GM18507 (cell line): ENCODE measurements at places on chromosomes 3 and 15.

DNA sequence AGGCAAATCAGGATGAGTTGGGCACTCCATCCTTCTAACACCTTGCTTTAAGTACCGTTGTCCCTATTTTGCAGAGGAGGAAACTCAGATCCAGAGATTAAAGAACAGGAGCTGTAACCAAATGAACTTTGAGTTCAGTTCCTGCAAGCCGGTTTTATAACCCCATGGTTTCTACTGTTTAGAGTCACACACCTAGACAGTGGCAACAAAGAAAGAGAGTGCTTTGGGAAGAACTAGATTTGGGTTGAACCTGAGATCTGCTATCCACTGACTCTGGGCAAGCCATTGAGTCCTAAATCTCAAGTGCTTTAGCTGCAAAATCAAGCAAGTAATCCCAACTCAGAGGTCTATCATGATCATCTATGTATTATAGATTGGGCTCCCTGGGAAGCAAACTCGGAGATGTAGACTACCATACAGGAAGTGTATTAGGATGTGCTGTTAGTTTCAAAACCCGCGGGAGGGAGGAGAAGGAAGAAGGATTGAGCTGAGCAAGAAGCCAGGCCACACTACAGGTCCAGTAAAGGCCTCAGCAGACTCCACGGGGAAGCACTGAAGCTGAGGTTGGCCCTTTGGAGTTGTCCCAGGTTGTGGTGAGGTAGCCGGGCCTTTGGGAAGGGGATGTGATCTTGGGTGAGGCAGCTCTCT lies 42.2 kb downstream of the SRGAP3 start:
- DNase-seq, result no peak

- no peak for DNase-seq
Observed at GRCh38 chr3:55426486-55426885, 60.6 kb downstream of the WNT5A start.

DNA sequence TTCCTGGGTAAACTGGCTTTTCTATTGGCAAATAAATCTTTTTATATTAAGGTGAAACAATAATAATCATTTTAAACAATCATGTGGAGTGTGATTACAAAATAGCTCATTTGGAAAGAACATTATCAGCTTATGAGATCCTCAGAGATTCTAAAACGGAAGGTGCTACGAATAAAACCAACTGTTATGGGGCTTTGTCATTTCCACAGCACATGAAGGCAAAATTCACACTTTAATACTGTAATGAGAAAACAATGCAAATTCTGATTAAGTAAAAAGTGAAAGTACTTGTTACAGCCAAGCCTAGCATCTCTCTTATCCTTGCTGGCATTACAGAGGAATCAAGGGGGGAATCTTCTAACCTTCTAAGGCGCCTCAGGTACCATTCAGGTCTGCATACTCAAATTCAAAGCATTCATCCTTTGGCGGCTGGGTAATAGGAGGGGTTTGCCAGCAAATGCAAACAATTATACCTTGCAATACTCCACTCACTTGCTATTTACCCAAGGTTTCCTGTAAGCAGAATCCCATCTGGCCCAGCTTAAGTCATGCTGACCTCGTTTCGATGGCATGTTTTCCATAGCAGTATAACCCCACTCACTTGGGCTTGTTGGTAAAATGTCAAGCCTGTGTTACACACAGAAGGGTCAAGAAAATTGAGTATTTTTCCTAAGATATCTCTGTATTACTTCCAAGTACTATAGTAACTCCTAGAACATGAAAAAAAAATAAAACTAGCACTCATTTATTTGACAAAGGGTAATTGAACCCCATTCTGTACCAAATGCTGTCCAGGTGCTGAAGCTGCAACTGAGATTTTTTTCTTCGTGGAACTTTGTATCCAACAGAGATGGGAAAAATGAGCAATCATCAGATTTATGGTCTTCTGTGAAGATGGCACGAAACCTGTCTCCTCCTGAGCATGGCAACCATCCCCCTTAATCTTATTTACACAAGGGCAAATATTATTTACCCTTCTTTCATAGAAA lies 183.7 kb upstream of the LMCD1 start:
- no peak for DNase-seq

- DNase-seq, result no peak
Observed at GRCh38 chr3:114866430-114866829, 280.7 kb downstream of the ZBTB20 start.

DNA sequence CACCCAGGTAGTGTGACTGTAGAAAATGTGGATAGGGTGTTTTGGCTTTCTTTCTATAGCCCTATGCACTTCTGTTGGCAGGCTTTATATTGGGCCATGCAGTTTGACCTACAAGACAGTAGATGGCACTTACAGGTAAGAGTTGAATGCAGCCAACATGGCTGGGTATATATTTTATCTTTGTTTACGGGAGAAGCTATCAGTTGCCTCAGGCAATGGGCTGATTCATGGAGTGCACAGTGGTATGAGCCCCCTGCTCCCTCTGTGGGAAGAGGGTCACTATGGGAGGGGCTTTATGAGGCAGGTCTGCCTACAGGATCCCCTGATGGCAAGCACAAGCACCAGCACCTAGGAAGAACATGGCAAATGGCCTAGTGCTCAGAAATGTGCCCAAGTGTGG lies 301.2 kb upstream of the CDIN1 start:
- no peak for DNase-seq

GRCh38 chr3:44289882-44290462 lies 48.3 kb downstream of the TOPAZ1 start:
- DNase-seq, result no peak

DNA sequence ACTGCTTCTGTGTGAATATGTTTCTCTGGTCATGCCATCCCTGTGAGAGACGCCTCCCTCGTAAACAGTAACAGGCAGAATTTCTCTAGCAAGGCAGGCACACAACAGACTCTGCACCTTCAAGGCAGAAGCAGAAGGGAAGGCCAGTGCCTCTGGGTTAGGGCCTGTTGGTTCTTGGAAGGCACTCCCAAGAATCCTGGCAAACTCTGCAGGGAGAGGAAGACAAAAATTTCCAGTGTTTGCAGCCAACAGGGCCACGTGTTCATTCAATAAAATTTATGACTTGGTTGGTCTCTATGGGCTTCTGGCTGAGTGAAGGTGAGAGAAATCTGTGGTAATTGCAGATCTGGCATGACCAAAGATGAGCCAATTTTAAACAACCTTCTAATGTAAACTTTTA lies 39.3 kb downstream of the NFKBIZ start:
- DNase-seq, result no peak

DNA sequence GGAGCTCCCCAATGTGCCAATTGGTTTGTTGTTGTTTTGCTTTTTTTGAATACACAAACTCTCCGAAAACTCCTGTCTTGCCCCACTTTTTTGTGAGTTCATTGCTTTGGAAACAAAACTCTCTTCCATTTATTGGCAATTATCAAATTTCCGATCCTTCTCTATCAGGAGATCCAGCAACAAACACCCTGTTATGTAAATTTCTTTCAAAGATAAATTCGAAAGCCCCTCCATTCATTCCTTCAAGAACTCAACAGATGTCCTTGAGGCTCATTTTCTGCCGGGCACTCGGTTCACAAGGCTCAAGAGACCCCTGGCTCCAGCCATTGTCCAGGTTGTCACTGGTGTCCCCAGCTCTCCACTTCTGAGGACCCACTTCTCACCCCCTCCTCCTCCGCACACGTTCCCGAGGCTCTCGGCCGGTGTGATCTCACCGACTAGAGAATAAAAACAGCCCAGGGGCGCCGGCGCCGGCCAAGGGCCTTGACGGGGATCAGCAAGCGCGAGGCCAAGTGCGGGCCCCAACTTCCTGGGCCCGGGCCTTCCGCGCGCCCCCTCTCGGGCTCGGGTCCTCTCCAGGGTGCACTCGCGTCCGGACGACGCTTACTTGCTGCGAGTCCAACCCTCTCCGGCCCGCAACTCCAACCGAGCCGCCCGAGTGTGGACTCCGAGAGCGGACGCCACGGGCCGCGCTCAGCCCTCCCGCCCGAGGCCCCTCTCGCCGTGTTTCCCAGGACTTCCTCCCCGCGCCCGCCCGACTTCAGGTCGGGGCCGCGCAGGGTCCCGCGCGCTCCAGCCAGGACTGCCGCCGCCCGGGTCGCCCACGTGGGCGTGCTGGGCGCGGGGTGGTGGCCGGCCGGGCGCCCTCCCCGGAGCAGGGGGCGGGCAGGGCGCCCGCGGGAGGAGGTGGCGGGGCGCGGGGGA lies 533 bp upstream of the SMAD3 start:
- no peak for DNase-seq

GRCh38 chr15:66803182-66803729 lies 101.2 kb downstream of the SMAD6 start:
- DNase-seq, result no peak

DNA sequence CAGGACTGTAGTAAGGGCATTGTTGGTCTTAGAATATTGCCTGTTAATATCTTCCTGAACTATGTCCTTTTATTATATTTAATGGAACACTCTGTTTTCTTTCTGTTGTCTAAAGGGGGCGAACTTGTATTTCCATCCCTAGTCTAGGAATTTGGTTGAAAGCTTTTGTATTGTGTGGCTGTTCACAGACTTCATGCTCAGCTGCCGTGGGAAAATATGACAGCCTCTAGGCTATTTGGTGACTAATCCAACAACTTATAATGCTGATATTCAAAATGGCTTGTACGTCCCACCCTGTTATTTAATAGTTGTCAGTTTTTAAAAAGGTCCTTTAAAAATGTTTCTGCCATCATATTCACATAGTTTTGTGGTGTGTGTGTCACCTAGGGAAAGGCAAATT lies 202.6 kb downstream of the KLHL25 start:
- DNase-seq, result no peak

GRCh38 chr3:186164696-186165095 lies 55.8 kb upstream of the ETV5 start:
- DNase-seq, result no peak

DNA sequence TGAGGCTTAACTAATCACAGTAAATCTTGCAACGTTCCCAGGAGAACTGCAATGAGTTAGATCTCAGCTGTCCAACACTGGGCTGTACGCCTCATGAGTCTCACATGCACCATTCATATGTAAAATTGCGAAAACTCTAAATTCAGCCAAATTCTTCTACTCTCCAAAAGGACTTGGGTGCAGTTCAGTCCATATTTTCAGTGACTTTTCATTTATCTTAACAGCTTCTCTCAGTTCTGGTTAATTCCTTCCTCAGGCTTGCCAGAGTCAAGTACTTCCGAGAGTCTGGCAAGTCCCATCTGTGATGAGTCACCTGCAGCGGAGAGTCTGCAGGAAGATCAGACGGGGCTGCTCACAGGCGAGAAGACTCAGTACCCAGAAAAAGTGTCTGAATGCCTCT lies 11.5 kb downstream of the CCDC80 start:
- no peak for DNase-seq

DNA sequence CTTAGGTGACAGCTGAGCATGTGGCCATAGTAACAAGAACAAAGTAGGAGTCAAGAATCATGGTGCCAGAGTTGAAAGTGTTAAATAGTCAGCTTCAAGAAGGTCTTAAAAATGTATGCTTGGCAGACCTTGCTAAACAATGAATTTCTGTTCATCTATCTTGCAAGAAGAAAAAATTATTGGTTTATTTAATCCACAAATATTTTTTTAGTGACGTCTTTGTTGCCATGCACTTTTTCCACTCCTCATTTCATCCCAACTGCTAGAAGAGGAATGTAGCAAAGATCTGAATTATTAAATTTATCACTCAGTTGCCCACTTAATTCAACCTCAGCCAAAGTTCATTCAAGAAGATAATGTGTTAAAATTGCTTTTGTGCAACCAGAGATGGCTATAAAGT lies 3.2 kb upstream of the SLC4A7 start:
- no peak for DNase-seq

GRCh38 chr15:40290918-40291574 lies 8.2 kb upstream of the ANKRD63 start:
- DNase-seq, result no peak

GRCh38 chr3:184766555-184767261 lies 45.3 kb upstream of the VPS8 start:
- no peak for DNase-seq

DNA sequence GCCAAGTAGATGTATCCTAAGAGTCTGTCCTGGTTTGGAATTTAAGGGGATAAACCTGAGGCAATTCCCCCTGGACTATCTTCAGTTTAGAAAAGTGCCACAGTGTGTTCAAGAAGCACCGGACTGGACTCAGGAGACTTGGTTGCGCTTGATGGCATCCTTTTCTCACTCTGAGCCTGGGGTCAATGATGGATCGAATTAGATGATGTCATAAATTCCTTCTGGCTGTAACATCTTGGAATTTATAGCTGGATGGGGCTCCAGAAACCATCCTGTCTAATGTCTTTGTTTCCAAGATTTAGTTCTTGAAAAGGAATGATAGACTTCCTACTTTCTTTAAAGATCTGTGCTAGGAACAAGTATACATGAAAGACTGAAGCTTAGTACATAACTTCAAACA lies 280.6 kb downstream of the LPP start:
- no peak for DNase-seq

GRCh38 chr15:76208084-76208785 lies 103.0 kb downstream of the ETFA start:
- DNase-seq, result no peak

DNA sequence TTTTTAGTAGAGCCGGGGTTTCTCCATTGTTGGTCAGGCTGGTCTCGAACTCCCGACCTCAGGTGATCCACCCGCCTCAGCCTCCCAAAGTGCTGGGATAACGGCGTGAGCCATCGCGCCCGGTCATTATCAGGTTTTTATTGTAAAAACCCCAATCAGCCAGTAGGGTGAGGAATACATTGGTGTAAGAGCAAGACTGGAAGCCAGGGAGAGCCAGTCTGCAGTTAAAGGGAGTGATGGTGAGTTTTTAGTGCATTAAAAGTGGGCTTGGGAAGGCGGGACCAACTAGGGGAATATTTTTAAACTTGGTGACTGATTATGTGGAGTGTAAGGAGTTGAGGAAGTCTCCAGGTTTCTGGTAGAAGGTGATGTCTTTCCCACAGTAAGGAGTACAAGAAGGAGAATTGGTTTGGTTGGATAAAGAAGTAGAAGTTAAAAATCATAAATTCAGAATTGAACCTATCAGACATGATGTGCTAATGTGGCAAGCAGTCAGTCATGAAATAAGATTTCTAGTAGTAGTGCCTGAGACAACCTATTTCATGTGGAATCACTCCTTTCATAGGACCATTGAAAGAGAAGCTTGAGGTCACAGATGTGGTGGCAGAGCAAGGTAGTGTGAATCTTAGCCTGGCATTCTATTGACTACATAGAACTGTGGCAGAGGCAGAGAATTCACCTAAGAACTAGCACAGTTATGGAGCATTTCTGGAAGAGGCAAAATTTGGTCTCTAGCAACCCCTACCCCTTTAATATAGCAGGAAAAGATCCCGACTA lies 2.4 kb upstream of the DCBLD2 start:
- no peak for DNase-seq

DNA sequence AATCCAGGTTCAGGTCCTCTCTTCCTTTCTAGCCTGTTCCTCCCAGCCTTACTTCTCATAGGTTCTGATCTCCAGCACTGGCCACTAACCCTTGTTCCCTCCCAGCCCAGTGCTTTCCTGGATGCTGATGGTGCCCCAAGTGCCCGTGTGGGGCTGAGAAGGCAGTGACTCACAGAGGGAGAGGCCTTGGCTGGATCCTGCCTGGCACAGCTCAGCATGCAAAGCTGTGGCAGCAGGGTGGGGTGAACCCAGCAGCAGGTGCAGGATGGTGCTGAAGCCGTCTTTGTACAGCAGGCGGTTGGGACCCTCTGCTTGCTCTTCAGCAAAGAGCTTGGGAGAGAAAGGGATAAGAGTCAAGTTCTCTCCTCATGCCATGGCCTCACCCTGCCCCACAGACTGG lies 7.6 kb downstream of the LPCAT4 start:
- DNase-seq, result no peak

GRCh38 chr3:117628823-117629291 lies 919.3 kb downstream of the TUSC7 start:
- DNase-seq, result no peak

- no peak for DNase-seq
Observed at GRCh38 chr3:130383424-130383823, 38.0 kb downstream of the COL6A5 start.
